Spleen (tissue), 13 donors: ENCODE measurements at places on chromosomes 12 and 14. TPM values are rescaled to one million over a fixed set of nuclear protein-coding genes. Genes with fewer than 3 reads are reported as not detected.

Gene KRT71
- not detected for total RNA-seq

GRCh38 chr12:76455582-76456345, 103.8 kb downstream of the OSBPL8 start:
- no peak overlapping the region for H3K4me3 ChIP-seq
- no peaks in the 10 kb centered on the region for H3K27me3 ChIP-seq
- no peaks in the 10 kb centered on the region for H3K36me3 ChIP-seq
- H3K27ac ChIP-seq, result no peak overlapping the region
- peaks cover 50% of the 10 kb centered on the region for H3K4me1 ChIP-seq
- no peak for DNase-seq

DNA sequence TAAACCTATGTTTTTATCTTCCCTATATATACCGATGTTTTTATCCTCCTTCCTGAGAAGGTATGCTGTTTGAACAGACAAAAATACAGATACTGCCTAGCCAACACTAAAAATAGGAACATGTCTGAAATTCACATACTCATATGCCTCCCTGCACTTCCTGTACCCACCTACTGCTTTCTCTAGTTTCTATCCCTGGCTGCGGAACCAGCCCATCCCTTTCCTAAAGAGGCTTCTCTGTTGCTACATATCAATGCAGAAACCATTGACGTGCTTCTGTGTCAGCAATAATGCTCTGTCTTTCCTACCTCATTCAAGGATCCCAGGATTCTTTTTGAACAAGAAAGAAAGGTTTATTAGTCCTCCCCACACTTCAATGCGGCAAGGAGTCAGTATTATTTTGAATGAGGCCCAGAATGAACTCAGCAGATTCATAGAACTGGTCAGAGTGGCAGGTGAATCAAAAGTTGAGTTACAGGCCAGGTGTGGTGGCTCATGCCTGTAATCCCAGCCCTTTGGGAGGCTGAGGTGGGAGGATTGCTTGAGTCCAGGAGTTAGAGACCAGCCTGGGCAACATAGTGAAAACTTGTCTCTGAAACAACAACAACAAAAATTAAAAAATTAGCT, 67.8 kb upstream of the NAP1L1 start:
- H3K27ac ChIP-seq, result no peak overlapping the region
- no peak overlapping the region for H3K4me3 ChIP-seq
- no peaks in the 10 kb centered on the region for H3K36me3 ChIP-seq
- no peaks in the 10 kb centered on the region for H3K27me3 ChIP-seq
- DNase-seq, result no peak

GRCh38 chr12:50102646-50103309, 1.0 kb upstream of the GPD1 start:
- no peak overlapping the region for H3K4me3 ChIP-seq
- peaks cover 51% of the 10 kb centered on the region for H3K36me3 ChIP-seq
- no peak for DNase-seq
- no peak overlapping the region for H3K27ac ChIP-seq
- no peaks in the 10 kb centered on the region for H3K27me3 ChIP-seq

Gene NFE2
- 28.8 TPM for total RNA-seq

- H3K4me3 ChIP-seq, result no peak overlapping the region
- H3K36me3 ChIP-seq, result peaks cover 8% of the 10 kb centered on the region
- no peaks in the 10 kb centered on the region for H3K27me3 ChIP-seq
- peaks cover 3% of the 10 kb centered on the region for H3K4me1 ChIP-seq
- H3K27ac ChIP-seq, result no peak overlapping the region
These were observed 40.3 kb upstream of the GCH1 start for GRCh38 chr14:54942913-54943312.

DNA sequence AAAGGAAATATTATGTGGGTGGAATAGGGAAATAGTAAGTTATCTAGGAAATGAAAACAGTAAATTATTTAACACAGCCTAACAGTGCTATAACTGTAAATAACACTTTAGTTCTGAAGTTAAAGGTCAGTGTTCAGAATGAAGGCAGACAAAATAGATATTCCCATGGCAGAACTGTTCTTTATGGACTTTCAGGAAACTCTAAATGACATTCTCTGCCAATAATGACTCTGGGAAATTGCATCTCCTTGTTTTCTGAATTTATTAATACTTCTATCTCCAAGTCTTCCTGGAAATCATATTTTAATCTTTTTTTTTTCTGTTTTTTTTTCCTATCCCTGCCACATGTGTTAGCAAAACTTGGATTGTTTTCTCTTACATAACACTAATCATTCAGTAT, 101.4 kb downstream of the PDE3A start:
- no peaks in the 10 kb centered on the region for H3K36me3 ChIP-seq
- H3K27ac ChIP-seq, result no peak overlapping the region
- DNase-seq, result no peak
- H3K27me3 ChIP-seq, result no peaks in the 10 kb centered on the region
- no peaks in the 10 kb centered on the region for H3K4me1 ChIP-seq
- H3K4me3 ChIP-seq, result no peak overlapping the region

Gene CACNA1C
- 26.5 TPM for total RNA-seq

Gene DIO3
- total RNA-seq, result not detected

GRCh38 chr12:121773011-121773777, 20.3 kb downstream of the RHOF start:
- H3K27me3 ChIP-seq, result no peaks in the 10 kb centered on the region
- DNase-seq, result peak; percentile 94
- peaks cover 5% of the 10 kb centered on the region for H3K4me1 ChIP-seq
- no peaks in the 10 kb centered on the region for H3K36me3 ChIP-seq

GRCh38 chr12:45543887-45544286, 185.6 kb upstream of the ARID2 start:
- no peaks in the 10 kb centered on the region for H3K36me3 ChIP-seq
- H3K27me3 ChIP-seq, result no peaks in the 10 kb centered on the region
- H3K4me1 ChIP-seq, result no peaks in the 10 kb centered on the region
- no peak for DNase-seq
- H3K27ac ChIP-seq, result no peak overlapping the region

GRCh38 chr14:61551384-61551783, 143.9 kb upstream of the HIF1A start:
- DNase-seq, result no peak
- peaks cover 58% of the 10 kb centered on the region for H3K36me3 ChIP-seq
- no peaks in the 10 kb centered on the region for H3K27me3 ChIP-seq
- no peak overlapping the region for H3K27ac ChIP-seq

Gene PPP1R1A
- total RNA-seq, result not detected

GRCh38 chr12:101969-102878, 35.7 kb downstream of the IQSEC3 start:
- H3K4me1 ChIP-seq, result peaks cover 20% of the 10 kb centered on the region
- no peak overlapping the region for H3K4me3 ChIP-seq
- no peak overlapping the region for H3K27ac ChIP-seq
- no peak for DNase-seq
- peaks cover 41% of the 10 kb centered on the region for H3K27me3 ChIP-seq

DNA sequence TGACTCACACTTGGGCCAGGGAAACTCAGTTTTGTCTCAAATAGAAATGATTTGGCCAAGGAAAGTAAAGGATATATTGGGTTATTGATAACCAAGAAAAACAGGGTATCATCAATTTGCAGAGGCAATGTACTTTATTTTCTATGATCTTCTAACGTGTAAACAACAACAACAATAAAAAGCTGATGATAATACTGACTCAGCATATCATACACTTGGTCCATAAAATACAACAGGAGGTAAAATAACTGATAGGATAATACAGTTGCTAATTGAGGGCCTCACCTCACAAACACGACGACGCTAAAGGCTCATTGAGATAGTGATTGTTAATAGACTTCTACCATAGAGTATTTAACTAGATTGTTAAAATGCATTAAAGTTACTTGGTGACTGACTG, 774.0 kb upstream of the NOVA1 start:
- no peak for DNase-seq
- H3K4me3 ChIP-seq, result no peak overlapping the region
- H3K4me1 ChIP-seq, result no peaks in the 10 kb centered on the region
- no peak overlapping the region for H3K27ac ChIP-seq

DNA sequence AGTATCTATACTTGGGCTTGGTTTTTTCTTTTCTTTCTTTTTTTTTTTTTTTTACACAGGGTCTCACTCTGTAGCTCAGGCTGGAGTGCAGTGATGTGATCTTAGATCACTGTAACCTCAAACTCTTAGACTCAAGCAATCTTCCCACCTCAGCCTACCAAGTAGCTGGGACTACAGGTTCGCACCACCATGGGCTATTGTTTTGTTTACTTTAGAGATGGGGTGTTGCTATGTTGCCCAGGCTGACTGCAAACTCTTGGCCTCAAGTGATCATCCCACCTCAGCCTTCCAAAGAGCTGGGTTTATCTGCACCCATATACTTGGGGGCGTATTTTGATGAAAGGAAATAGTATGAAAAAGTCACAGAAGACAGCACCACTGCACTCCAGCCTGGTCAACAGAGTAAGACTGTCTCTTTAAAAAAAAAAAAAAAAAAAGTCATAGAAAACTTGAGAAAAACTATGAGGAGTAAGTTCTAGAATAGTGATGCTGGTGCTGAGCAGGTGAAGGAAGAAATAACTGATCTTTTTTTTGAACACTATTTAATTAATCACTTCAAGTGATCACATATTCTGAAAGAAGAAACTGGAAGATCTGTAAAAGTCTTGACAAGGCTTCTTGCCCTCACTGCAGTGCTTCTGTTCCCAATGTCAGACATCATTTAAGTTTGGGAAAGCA, 53.8 kb upstream of the NPFF start:
- no peaks in the 10 kb centered on the region for H3K27me3 ChIP-seq
- H3K27ac ChIP-seq, result no peak overlapping the region
- peaks cover 36% of the 10 kb centered on the region for H3K4me1 ChIP-seq
- no peak for DNase-seq
- H3K4me3 ChIP-seq, result no peak overlapping the region

DNA sequence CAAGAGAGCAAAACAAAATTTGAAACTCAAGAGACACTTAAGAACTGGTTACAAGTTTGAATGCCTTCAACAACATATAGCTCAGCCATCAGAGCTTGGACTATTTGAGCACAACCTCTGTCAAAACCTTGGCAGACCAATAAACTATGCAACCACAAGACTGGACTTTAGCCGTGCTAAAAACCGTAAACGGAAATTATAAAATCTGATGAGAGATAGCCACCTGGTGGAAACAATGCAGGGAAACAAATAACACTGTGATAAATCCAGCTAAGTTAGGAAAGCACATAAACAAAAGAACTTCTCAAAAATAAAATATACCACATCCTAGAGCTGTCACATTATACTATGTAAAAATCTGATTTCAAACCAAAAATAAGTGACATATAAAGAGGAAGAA, 1074.2 kb upstream of the NOVA1 start:
- no peaks in the 10 kb centered on the region for H3K4me1 ChIP-seq
- H3K27ac ChIP-seq, result no peak overlapping the region
- no peaks in the 10 kb centered on the region for H3K36me3 ChIP-seq
- H3K27me3 ChIP-seq, result no peaks in the 10 kb centered on the region
- H3K4me3 ChIP-seq, result no peak overlapping the region

DNA sequence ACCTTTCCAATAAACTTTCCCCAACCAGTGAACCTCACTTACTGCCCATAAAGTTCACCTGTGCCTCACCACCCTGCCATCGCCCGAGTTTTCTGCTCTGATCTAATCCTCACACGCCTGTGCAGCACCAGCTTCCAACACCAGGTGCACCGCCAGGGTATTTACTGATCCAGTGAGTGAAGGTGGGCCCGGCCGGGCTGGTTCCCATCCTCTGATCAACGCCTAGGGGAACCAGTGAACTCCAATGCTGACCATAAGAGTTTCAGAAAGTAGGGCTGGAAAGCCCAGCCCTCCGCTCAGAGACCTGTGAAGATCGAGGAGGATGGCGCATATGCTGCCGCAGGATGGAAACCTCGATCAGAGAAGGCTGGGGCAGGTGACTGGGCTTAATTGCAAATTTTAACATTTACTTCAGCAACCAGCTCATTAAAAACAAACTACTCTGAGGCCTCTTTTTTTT, 685 bp upstream of the MYL6B start:
- DNase-seq, result peak; percentile 88
- peaks cover 40% of the 10 kb centered on the region for H3K4me1 ChIP-seq
- peak overlapping the region; percentile 61 for H3K4me3 ChIP-seq
- H3K36me3 ChIP-seq, result no peaks in the 10 kb centered on the region
- peak overlapping the region; percentile 97 for H3K27ac ChIP-seq

DNA sequence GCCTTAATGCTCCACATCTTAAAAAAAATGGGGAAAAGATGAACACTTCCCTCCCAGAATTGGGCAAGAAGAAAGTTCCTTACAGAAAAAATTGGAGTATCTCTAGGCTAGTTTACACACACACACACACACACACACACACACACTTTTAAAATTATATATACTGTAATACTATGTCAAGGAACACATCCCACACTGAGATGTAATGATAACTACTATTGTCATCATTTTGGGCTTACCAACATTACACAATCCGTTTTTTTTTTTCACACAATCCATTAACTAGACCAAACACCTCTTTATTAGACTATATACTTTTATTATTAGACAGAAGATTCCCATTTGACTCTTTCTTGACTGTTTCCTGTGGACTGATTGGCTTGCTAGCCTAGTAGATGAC, 2.5 kb downstream of the LTBR start:
- H3K36me3 ChIP-seq, result peaks cover 33% of the 10 kb centered on the region
- H3K4me1 ChIP-seq, result peaks cover 70% of the 10 kb centered on the region
- no peak overlapping the region for H3K27ac ChIP-seq
- H3K4me3 ChIP-seq, result no peak overlapping the region

DNA sequence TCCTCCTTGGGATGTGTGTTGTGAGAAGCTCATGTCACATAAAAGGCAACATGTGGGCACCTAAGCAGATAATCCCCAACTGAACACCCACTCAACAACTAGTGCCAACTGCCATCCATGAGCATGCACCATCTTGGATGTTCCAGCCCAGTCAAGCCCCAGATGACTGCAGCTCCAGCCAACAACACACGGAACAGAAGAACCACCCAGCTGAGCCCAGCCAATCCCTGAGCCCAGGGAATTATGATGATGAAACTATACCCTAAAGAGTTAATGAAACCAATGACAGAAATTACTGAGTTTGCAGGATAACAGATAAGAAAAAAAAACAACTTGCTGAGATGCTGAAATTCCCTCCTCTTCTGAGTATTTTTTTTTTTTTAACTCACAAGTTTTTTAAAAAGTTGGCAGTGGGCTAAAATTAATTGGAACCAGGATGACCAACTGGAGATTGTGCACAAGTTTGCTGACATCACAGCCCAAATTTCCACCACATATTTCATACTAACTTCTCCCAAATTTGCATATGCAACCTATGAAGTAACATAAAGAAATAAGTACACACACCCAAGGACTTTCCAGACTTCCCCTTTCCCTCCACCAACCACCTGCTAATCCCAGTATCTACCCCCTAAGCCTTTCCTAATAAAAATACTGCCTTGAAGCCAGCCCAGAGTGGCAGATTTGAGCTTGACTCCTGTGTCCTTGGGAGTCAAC, 124.5 kb downstream of the KSR2 start:
- no peak for DNase-seq
- H3K4me3 ChIP-seq, result no peak overlapping the region
- no peaks in the 10 kb centered on the region for H3K36me3 ChIP-seq
- H3K27ac ChIP-seq, result no peak overlapping the region
- H3K27me3 ChIP-seq, result peaks cover 22% of the 10 kb centered on the region

Gene TMPRSS12
- total RNA-seq, result not detected

DNA sequence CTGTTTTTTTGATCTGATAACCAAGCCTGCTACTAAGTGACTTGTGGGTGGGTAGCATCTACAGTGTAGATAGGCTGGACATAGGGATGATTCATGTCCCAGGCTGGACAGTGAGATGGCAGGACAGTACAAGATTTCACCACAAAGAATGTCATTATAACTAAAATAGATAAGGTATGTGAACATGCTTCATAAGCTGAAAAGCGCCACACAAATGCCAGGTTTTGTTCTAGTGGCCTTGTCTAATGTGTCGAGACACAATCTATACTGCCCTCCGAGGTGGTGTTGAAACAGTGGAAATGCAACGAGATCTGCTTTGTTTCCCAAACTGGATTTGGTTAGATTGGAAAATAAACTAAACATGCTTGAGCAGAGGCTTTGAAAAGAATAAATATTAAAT, 4.4 kb downstream of the LGALS3 start:
- H3K27me3 ChIP-seq, result no peaks in the 10 kb centered on the region
- H3K4me1 ChIP-seq, result peaks cover 17% of the 10 kb centered on the region
